Stimulated activated CD4-positive, alpha-beta T cell treated with anti-CD3 and anti-CD28 coated beads, Interleukin-2, amount 100 ng/mL, for 24 hours (primary cell): ENCODE measurements at places on chromosomes 3 and 15.

- no peak for DNase-seq
Observed at GRCh38 chr3:190581041-190581541, 67.2 kb downstream of the IL1RAP start.

GRCh38 chr3:166263460-166263859 lies 426.2 kb upstream of the BCHE start:
- no peak for DNase-seq

- no peak for DNase-seq
Observed at GRCh38 chr15:71167445-71168165, 52.3 kb downstream of the THSD4 start.

- no peak for DNase-seq
Observed at GRCh38 chr3:14513566-14514322, 26.4 kb downstream of the GRIP2 start.

DNA sequence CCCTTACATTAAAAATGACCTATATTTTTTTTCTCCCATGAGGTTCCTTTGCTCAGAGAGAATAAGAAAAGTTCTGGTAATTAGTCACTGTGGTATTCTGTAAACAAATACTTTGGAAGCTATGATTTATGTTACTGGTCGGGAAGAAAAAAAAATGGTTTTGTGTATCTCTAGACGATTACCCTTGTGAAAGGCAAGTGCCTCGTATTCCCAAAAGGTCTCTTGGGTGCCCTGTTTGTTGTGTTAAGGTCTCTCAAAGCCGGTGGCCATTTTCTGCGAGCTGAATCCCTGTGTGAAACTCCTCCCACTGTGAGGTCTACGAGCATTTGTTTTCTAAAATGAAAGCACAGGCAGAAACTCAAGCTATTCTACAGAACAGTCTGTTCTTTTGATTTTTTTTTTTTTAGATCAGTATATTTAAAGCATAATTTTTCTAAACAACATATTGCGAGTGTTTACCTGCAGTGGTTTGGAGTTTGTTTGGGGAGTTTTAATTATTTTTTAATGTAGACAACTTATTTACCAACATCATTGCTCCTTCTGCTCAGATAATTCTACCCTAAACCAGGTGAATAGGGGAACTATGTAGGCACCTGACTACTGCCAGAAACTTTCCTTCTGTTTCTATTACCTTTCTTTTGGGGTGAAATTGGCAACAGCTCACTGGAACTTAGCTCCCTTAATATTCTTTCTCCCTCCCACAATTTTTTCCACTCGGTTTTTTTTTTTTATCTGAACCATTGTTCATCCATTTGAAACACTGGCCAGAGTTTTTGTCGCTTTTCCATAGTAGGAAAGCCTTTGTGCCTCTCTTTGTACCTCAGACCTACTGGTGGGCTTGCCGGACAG lies 44.0 kb downstream of the ZBTB38 start:
- DNase-seq, result peak; percentile 39

DNA sequence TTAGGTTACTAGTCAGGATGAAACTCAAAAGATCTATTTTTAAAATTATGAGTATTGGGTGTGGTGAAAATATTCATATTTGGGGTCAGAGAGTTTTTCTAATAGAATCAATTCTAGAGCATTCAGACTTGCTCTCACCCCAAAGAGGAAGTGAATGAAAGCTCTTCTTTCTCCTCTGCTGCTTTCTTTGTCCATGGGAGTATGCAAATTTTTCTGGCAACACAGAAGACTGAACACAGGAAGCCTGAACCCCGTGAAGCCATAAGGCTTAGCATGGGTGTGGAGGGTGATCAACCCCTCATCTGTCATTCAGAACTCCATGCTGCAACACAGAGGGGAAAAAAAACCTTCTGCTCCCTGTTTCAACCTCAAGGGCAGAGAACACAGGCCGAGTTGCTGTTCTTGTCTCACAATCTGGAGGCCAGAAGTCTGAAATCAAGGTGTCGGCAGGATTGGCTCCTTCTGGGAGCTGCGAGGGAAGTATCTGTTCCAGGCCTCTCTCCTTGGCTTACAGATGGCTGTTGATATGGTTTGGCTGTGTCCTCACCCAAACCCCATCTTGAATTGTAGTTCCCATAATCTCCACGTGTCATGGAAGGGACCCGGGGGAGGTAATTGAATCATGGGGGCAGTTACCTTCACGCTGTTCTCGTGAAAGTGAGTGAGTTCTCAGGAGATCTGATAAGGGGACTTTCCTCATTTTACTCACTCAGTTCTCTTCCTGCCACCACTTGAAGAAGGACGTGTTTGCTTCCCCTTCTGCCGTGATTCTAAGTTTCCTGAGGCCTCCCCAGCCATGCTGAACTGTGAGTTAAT lies 33.7 kb upstream of the CD47 start:
- DNase-seq, result peak; percentile 64

- no peak for DNase-seq
Observed at GRCh38 chr15:62444104-62445022, 279.3 kb upstream of the C2CD4B start.

GRCh38 chr3:64399205-64399800 lies 174.0 kb upstream of the PRICKLE2 start:
- no peak for DNase-seq

DNA sequence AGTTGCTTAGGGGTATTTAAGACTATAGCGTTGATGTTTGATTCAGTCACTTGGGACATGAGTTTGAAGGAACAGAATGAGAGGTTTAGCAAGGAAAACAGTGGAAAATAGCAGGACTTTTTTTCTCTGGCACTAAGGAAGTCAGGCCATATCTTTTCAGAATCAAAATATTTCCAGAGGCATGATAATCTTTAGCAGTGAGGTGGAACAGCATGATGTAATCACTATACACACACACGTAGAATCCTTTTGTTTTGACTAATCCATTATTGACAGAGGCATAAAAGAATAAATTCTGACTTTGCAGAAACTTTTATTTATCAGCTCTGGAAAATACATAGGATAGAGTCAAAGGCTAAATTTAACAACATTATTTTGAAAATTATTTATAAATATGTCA lies 174.1 kb downstream of the ZPLD1 start:
- no peak for DNase-seq

GRCh38 chr3:123859177-123859576 lies 25.0 kb downstream of the MYLK start:
- no peak for DNase-seq

- no peak for DNase-seq
Observed at GRCh38 chr15:35362195-35362829, 183.7 kb downstream of the DPH6 start.

- DNase-seq, result no peak
Observed at GRCh38 chr3:77256584-77257503, 216.9 kb downstream of the ROBO2 start.

GRCh38 chr3:190492129-190492528 lies 21.8 kb upstream of the IL1RAP start:
- DNase-seq, result no peak

GRCh38 chr3:49358884-49359225 lies 702 bp upstream of the GPX1 start:
- DNase-seq, result no peak

DNA sequence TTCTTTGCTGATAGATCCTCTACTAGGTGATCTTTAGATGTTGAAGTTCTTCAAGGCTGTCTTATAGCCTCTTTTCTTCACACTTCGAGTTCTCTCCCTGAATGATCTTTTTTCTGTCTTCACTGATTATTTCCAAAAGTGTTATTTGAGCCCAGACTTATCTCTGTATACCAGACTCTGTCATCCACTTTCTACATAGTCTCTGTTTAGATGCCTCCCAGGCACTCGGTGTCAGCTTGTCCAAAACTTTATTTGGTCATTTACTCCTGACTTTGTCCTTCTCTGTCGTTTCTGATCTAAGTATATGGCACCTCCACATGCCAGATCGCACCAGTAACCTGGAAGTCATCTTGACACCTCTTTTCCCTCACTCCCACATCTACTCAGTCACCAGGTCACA lies 27.6 kb downstream of the KLHL18 start:
- DNase-seq, result no peak

DNA sequence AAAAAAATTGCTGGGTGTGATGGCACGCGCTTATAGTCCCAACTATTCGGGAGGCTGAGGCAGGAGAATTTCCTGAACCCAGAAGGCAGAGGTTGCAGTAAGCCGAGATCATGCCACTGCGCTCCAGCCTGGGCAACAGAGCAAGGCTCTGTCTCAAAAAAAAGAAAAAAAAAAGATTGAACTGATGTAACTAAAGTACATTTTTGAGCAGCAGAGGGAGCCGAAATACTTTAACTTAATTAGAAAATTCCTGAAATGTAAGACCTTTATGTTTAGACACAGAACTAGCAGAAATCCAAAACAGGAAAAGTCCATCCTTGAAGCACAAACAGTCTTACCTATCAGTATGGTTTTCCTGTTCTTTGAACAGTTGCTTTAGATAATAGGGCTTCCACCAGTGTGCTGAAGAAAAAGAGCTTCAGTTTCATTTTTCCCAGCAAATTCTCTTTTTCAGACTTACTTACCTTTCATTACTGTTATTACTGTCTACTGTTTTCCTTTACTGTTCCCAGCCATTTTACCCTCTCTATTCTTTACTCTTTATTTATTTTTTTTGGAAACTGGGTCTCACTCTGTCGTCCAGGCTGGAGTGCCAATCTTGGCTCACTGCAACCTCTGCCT lies 33.4 kb upstream of the ZNF609 start:
- DNase-seq, result no peak

DNA sequence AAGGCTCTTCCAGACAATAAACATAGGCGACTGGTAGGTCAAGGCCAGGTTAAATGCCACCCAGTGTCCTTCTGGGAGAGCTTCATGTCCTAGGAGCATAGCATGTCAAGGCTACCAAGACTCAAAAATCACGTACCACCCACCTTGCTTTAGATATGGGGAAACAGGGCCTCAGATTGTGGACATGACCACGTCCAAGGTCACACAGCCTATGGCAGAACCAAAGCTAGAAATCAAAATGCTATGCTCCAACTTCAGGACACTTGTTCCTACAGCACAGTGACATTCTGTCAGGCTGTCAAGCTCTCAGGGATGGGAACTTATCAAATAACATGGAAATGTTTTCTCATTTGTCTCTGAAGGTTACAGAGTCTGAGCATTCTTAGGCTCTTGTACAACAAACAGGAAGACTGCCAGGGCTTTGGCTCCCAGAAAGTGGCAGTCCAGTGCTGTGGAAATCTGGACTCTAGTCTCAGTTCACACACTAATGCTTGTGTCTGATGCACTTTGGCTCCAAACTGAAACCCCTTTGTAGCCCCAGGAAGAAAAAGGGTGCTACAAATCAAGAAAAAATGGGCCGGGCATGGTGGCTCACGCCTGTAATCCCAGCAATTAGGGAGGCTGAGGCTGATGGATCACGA lies 170.4 kb upstream of the LPP start:
- no peak for DNase-seq

GRCh38 chr3:97021778-97022177 lies 207.4 kb downstream of the EPHA6 start:
- no peak for DNase-seq

GRCh38 chr15:82570721-82571508 lies 30.7 kb upstream of the RPS17 start:
- no peak for DNase-seq

DNA sequence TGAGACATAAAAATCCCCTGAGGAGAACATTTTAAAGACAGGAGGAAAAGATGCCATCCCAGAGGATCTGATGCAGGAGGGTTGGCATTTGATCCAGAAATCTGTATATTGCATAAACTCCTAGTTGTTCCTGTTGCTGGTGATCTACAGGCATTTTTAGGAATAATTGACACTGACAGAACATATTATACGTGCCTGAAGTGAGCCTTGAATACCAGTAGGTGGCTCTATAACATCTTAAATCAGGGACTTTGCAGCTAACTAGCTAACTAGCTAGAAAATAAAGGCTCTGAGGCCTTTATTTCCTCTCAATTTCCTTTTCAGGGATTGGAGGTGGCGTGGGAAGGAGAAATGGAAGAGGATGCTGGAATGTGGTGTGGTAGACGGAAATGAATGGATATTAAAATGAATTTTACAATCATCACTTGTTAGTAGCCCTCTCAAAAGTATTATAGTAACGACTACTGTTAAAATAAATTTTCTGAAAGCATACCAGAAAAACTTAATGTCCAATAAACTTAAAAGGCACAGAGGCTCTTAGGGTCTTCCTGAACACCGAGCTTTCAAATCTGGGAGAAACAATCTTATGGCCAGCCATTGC lies 73.8 kb upstream of the ZBED2 start:
- DNase-seq, result no peak

GRCh38 chr15:84653910-84654688 lies at the start of gene WDR73:
Gene WDR73 (minus strand): TSS chr15:84654283. CDS start chr15:84654274, 9 bp downstream.
- peak; percentile 99 for DNase-seq

- peak; percentile 67 for DNase-seq
Observed at GRCh38 chr3:57100046-57100695, 39.7 kb downstream of the SPATA12 start.

DNA sequence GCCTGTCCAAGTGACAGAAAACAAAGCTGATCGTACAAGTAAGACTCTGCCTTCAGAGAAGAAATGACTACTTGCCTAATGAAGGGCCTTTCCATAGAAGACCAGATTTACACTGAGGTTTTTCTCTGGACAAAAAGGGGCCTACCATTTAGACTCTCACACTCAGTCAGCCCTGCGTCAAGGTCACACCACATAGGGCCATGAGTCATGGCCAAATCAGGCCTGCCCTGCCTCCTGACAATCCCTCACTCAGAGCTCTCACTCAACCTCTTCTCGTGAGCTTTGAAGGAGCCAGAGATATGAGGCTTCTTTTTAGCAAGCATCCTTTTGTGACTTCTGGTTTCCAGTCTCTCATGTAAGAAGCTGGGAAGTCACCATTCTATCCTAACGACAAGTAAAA lies 68.1 kb upstream of the NMNAT3 start:
- DNase-seq, result no peak

GRCh38 chr3:43854916-43855315 lies 164.2 kb downstream of the ABHD5 start:
- DNase-seq, result no peak

DNA sequence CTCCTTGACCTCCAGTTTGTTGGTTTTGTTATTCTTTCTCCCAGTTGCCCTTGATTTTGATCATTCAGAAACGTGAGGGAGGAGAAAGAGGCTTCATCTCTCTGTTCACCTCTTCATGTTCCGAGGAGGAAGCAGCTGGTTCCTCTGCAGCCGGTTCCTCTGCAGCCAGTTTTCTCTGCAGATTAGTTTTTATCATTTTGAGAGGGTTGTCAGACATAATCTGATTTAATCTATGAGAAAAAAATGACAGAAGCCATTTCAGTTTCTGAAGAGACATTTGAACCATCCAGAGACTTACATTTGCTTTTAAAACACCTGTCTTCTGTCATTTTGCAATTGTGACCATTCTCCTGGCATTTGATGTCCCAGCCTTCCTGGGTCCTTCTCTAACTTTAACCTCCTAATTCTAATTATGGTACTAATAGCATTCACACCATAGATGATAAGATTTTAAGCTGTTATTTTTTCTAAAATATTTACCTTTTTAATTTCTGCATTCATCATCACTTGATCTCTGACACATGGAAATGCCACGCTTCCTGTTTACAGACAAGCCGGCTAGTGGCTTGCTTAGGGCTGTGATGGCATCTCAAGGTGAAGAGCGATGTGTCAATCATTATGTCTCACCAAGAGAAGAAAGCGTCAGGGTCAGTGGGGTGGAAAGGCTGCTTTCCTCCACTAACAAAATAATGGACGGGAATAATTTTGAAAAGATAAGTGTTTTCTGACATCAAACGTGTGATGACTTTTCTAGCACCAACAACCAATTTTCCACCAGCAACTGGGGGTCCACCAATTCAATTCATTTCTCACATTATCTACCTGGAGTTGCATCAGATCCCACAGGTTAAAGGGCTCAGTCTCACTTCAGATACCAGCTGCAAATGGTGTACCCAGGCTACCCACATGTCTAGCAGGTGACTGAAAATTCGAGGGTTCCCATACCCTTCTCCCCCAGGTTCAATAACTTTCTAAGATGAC lies 76.4 kb downstream of the CHRNA7 start:
- no peak for DNase-seq

- DNase-seq, result peak; percentile 35
Observed at GRCh38 chr3:47578691-47579632, at the start of gene CSPG5. Gene CSPG5 (minus strand): TSS chr3:47578865. CDS start chr3:47578693, 172 bp downstream.
